HAP-1 (cell line): ENCODE measurements at places on chromosomes 1 and 21.
A peak's percentile ranks its signal among the peaks of the same experiment; 100 is the strongest.

- no peak for DNase-seq
Observed at GRCh38 chr1:27388337-27389005, 4.0 kb upstream of the GPR3 start.

DNA sequence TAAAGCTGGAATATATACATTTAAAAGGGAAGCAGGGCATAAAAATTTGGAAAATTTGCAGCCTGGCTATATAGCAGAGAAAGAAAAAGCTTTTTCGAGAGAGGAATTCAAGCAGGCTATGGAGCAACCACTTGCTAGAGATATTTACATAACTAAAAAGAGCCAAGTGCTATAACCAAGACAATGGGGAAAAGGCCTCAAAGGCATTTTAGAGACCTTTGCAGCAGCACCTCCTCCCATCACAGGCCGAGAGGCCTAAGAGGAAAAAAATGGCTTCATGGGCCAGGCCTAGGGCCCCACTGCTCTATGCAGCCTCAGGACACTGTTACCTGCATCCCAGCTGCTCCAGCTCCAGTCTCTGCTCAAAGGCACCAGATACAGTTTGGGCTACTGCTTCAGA is 37.0 kb downstream of the CAPN9 start:
- peak; percentile 41 for DNase-seq

GRCh38 chr1:156495401-156496140 is 5.0 kb downstream of the MEF2D start:
- DNase-seq, result no peak

GRCh38 chr1:172851856-172852255 is 193.0 kb downstream of the FASLG start:
- no peak for DNase-seq

- DNase-seq, result peak; percentile 91
Observed at GRCh38 chr1:6148497-6149241, 31.5 kb downstream of the CHD5 start.

DNA sequence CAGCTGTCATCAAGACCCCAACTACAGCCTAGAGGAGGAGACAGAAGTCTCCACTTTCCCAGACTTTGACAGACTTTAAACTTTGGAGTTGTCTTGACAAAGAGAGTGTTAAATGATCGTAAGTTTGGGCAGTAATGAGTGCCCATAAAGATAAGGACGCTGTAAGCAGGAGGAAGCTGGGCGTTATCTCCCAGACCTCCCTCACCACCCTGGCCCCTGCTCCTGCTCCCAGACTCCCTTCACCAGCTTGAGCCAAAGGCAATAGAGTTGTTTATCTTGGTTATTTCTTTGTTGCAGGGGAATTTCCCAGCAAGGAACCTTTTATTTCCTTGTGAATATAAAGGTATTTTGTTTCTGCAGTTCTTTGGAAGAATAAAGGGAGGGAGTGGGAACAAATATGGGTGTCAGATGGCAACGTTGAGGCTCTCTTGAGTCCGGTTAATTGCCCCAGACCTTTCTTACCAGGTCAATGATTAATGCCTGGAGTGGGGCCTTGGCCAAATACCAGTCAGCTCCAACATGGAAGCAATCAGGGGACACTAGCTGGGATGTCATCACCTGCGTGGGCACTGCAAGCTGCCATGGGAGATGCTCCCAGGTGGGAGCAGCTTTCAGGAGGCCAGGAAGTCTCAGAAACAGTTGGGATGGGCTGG is 4.4 kb downstream of the PIGR start:
- DNase-seq, result no peak

- DNase-seq, result no peak
Observed at GRCh38 chr1:47999097-47999496, 1.9 kb upstream of the TRABD2B start.

DNA sequence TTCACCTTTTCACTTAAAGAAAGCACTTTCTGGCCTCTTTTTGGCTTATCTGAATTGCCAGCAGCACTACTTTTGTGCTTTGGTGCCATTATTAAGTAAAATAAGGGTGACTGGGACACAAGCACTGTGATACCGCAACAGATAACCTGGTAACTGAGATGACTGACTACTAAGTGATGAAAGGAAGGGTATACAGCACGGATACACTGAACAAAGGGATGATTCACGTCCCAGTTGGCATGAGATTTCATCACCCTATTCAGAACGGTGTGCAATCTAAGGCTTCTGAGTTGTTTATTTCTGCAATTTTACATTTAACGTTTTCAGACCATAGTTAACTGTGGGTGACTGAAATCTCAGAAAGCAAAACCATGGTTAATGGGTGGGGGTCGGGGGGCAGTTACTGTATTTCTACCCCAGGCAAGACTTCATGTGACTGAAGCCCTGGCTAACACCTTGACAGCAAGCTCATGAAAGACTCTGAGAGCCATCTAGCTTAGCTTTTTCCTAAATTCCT is 102.8 kb downstream of the CLIC6 start:
- no peak for DNase-seq

- DNase-seq, result no peak
Observed at GRCh38 chr1:5405263-5405662, 587.0 kb downstream of the NPHP4 start.

- DNase-seq, result no peak
Observed at GRCh38 chr1:73813236-73813635, 384.7 kb downstream of the LRRIQ3 start.

DNA sequence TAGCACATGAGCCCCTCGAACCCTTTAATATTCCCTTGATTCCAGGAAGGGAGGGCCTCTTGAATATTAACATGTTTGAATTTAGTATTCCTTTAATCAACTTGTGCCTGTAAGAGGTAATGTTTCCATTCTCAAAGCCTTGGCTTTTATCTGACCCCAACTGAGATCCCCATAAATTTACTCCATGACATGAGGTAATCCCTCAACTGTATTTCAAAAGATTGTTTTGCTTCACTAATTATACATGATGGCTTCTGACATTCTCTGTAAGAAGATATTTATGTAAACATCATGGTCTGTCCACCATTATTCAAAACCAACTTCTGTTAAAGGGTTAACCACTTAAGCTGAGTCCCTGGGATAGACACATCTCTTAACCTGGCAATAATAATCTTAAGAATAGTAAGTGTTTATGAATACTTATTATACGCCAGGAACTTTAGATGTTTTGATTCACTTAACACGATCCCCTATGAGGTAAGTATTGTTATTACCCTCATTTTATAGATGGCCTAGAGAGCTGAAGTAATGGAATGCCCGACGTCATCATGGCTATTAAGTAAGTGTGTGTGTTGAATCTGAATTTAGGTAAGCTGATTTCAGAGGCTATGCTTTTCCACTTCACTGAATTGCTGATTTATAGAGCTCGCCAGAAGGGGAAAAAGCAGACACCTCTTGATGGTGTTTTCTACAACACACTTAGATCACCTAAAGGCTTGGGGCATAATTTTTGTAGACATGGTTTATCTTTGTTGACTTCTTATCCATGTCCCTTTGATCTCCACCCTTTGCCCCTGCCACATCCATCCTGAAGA is 11.1 kb downstream of the KRTAP19-1 start:
- no peak for DNase-seq

DNA sequence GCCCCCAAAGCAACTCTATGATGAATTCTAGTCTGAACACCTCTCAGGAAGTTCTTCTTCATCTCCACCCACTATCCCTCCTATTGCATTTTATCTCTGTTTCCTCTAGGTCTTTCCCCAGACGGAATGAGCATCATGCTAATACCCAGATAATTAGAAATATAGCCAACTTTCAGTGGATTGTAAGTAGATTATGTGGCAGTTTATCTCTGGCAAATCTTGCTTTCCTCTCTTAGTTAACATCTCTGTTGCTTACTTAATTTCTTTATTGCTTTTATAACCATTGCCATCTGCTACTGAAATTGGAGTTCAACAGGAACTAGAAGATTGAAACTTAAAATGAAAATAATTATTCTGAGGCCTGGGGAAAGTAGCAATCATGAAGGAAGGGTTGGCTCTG is 378.6 kb downstream of the RPS6KC1 start:
- no peak for DNase-seq

DNA sequence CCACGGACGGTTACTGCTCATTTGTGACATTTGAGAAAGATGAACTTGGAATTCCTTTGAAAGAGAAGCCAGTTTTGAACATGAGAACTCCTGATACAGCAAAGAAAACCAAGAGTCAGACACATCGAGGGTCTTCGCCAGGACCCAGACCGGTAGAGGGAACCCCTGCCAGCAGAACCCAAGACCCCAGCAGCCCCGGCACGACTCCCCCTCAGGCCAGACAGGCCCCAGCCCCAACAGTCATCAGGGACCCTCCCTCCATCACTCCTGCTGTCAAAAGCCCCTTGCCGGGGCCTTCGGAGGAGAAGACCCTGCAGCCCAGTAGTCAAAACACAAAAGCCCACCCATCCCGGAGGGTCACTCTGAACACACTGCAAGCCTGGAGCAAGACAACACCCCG is 27.7 kb downstream of the CHAF1B start:
- no peak for DNase-seq

GRCh38 chr1:62774971-62775595 is 8.8 kb upstream of the ATG4C start:
- no peak for DNase-seq

DNA sequence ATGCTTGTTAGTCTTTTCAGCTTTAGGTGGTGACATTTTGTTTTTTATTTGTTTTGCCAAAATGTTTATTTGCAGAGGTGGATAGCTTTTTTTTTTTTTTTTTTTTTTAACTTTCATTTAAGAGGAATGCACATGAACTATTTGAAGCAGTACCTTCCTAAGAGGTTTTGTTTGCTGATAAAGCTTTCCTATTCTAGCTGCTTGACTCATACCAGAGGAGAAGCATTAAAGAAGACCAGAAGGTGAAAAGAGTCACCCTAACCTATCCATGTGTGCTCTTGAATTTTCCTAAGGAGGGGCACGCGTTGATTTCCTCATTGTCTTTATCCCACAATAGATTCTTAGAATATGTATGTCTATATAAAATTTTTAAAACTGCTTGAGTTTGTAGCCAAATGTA is 57.7 kb downstream of the PRDM2 start:
- DNase-seq, result no peak

DNA sequence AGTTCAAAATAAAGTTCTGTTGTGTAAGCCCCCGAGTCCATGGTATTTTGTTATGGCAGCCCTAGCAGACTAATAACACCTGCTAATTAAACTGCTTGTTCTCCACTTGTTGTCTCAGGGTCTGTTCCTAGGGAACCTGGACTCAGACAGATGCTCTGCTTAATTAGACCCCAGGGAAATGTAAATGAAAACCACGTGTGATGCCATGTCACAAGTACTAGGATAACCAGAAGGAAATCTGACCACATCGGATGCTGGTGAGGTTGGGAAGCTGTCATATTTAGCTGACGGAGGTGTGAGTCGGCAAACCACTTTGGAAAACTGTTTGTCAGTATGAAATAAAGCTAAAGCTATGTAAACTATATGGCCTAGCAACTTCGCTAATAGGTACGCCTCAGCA is 19.6 kb downstream of the EDN2 start:
- DNase-seq, result no peak

DNA sequence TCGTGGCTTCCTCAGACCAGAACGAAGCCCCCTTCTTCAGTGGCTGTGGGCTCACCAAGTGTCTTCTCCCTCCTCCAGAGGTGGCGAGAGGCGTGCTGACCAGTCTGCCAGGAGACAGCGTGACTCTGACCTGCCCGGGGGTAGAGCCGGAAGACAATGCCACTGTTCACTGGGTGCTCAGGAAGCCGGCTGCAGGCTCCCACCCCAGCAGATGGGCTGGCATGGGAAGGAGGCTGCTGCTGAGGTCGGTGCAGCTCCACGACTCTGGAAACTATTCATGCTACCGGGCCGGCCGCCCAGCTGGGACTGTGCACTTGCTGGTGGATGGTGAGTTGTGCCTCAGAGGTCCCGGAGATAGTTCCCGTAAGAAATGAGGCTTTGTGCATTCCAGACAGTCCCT is 24.0 kb downstream of the IL6R start:
- no peak for DNase-seq

- no peak for DNase-seq
Observed at GRCh38 chr1:70327306-70328076, 27.0 kb downstream of the ANKRD13C start.

DNA sequence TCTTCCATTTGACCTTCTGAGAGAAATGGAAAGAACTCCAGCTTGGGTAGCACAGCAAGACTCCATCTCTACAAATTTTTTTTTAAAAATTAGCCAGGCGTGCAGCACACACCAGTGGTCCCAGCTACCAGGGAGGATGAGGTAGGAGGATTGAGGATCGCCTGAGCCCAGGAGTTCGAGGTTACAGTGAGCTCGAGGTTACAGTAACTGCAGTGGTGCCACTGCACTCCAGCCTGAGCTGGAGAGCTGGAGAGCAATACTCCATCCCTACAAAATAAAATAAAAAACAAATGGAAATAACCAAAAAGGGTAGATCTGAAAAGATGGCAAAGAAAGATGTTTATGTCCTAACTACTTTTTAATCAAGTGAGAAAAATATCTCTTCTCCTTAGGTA is 14.5 kb downstream of the POGZ start:
- no peak for DNase-seq

DNA sequence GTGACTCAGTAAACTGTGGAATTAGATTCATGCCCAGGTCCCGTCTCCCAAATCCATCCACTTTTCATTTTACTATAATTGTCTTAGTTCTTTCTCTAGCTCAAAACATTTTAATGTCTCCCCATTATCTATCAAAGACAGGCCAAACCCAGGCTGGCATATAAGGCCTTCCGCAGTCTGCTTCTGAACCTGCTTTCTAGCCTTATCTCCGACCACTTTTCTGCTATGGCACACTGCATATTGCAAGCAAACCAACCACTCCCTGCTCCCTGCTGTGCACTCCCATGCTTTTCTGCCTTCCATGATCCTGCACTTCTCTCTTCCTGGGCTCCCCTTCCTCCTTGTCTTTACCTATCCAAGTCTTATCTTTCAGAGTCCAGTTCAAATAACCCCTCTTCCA is 17.3 kb upstream of the PIGM start:
- no peak for DNase-seq

GRCh38 chr1:235843461-235843961 is 23.2 kb downstream of the LYST start:
- DNase-seq, result peak; percentile 62

- no peak for DNase-seq
Observed at GRCh38 chr1:19260211-19261138, 8.9 kb downstream of the MRTO4 start.

GRCh38 chr21:41768437-41769042 is 1.7 kb upstream of the RIPK4 start:
- DNase-seq, result no peak

- no peak for DNase-seq
Observed at GRCh38 chr1:243621973-243622372, 228.1 kb downstream of the AKT3 start.

GRCh38 chr1:169098380-169098779 is 8.1 kb upstream of the ATP1B1 start:
- DNase-seq, result no peak

DNA sequence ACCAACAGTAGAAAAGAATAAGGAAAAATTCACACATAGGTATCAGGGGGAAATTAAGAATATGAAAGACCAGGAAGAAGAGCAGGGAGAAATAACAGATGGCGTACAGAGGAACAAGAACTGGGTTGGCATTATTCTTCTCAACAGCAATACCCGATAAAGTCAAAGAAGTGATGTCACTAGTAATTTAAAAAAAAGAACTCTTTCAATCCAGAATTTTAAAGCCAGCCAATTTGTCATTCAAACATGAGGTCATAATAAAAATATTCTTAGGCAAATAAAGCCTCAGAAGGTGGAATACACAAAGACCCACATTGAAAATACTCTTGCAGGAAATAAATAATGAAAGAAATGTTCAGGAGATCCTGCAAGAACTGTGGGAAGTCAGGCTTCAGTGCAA is 8.8 kb downstream of the NCMAP start:
- no peak for DNase-seq

GRCh38 chr1:206668351-206668750 is 16.4 kb upstream of the MAPKAPK2 start:
- DNase-seq, result no peak
